ENCODE measurements at places on chromosomes 11 and 22. TPM values are rescaled to one million over a fixed set of nuclear protein-coding genes. Genes with fewer than 3 reads are reported as not detected.

Gene SHISAL1
- 1.5 TPM for total RNA-seq

Gene C11orf98
- total RNA-seq, result 24.2 TPM

Gene GATD1
- 45.0 TPM for total RNA-seq

Gene ABCG4
- total RNA-seq, result not detected

Gene MIOX
- not detected for total RNA-seq

Gene SCN3B
- not detected for total RNA-seq

DNA sequence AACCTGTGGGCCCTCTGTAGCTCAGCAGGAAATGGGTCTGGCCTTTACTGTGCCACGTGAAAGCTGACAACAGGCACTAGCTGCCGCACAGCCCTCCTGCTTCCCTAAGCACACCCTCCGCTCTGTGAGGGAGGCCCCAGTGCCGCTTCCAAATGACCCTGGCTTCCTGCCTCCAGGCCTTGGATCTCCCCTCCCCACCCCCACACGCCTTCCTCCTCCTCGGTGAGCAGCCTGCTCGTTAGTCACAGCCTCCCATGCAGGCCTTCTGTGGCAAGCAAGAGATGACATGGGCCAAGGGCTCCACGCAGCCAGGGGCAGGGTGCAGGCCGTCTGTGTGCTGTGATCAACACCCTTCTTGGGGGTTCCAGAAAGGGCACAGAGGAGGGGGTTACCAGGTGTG, 15.3 kb upstream of the RASL10A start:
- no peak for DNase-seq

DNA sequence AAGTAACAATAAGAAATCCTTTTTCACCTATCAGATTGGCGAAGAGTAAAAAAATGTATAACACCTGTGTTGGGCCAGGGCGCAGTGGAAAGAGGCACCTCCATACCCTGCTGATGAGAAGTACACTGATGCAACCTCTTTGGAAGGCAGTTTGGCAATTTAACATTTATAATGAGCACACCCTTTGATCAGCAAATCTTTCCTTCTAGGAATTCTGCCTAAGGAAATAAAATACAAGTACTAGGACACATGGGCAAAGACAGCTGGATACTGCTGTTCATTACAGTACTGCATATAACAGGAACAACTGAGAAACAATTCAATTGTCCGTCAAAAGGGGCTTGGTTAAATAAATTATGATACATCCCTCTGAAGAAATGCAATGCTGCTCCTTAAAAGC, 110.1 kb downstream of the RPL27A start:
- no peak for DNase-seq

GRCh38 chr11:118918686-118919280, 6.9 kb downstream of the BCL9L start:
- DNase-seq, result peak; percentile 68

DNA sequence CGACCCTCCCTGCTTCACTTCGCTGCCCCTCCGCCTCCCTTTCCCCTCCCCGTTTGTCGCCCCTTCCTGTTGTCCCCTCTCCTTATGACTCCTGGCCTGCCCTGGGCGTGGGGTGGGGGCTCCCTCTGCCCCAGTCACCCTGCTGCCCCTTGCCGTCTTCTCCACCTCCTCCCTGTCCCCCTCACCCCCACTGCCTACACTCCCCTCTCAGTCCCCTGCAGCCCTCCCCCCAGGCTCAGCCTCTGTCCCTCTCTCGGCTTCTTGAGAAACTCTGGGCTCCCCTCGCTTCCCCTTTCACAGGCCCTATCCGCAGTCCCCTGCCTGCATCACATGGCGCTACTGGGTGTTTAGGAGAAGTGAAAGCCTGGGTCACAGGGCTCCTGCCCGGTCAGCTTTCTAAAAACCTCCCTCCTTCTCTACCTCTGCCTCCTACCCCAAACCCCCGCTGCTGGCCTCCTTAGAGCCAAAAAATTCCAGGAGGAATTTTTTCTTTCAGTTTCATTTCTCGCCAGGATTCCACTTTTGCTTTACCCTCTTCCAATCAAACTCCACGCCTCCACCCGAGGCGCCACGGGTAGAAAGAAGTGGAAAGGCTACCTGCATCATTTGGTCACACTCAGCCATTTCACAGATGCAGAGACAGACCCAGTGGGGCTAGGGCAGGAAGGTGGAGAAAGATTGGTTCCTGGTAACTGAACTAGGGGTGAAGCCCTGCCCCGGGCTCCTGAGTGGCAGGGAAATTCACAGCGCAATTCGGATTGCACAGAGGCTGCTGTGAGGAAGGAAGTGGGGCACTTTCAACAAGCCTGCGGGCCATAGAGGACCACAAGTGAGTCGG, at the start of gene SLC15A3:
Gene SLC15A3, minus strand, starts transcription at position 273 of the 838 bp plus-strand sequence. CDS start 625 bp downstream, outside the sequence.
- peak; percentile 66 for DNase-seq

DNA sequence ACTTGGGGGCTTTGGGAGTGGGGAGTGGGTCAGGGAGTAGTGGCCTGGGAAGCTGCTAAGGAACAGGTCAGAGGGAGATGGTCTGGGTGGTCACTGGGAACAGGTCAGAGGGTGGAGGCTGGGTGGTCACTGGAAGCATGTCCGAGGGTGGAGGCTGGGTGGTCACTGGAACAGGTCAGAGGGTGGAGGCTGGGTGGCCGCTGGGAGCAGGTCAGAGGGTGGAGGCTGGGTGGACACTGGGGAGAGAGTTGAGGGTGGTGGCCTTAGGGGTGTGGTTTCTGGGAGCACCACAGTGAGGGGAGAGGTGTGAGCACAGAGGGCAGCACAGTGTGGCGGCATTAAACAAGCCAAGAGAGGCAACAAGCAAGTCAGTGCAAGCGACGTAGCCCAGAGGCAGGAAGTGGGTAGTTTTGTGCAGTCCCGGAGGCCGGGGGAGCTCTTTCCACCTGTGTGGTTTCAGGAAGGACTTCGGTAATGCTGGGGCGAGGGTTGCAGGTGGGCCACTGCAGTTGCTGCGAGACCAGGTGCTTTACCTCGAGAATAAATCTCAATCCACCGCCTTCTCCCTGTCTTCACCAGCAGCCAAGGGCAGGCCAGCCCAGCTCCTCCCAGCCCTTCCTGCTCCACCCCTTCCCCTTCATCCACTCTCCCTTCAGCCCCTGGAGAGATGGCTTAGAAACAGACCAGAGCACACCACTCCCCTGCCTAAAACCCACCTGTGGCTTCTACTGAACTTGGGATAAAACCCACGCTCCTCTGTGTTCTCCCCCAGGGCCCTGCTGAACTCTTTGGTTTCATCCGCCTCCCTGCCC, 3.2 kb upstream of the CACNA1I start:
- DNase-seq, result no peak

DNA sequence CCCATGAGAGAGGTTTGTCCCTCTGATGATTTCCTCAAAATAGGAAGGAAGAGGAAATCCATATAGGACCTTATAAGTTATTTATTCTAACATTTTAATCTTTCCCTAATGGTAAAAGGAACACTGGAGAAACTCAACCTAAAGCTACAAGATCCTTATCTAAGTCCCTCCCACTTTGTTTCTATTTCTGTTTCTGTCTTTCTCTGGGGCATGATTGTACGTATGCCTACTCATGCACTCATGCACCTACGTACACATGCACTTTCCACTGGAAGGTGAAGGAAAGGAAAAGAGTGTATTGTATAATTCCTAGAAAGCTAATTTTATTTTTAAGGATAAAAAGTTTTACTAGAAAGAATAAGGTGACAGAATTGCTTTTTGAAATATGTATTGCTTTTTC, 125.0 kb downstream of the RAB38 start:
- DNase-seq, result no peak

DNA sequence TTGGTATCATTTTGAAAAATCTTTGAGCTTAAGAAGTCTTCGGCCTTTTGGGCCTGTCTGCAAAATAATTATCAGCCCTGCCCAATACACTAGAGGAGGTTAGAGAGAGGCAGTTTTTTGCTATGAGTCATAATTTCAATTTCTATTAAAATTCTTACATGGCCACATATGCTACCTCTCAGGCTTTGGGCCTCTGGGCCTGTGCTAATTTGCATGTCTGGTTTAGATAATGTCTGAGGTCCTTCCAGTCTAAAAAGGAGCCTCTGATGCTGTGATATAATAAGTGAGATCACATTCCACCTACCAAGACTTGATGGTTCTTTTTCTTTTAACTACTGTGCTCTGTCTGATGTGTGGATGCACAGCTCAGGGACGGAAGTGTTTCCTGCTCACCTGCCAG, 70.8 kb downstream of the KCNJ1 start:
- DNase-seq, result peak; percentile 62

DNA sequence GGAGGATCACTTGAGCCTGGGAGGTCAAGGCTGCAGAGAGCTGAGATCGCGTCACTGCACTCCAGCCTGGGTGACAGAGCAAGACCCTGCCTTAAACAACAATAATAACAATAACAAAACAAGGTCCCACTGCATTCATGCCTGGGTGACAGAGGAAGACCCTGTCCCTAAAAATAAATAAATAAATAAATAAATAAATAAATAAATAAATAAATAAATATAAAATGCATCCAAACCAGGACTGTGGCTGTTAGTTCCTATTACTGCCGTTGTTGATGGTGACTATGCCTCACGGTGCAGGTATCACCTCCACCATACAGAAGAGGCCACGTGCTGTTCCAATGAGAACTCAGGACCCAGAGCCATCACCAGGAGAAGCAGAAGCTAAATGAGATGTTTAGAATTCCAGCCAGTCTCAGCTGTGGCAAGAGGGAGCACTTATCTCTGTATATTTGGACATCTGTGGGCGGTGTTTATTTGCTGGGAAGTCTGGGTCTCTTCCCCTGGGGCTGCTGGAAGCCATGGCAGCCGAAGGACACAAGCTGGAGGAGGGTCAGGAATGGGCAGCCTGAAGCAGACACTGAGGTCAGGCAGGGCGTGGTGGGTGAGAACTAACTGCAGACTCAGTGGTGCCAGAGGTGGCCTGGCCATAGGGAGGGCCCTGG, 21.6 kb downstream of the C11orf86 start:
- DNase-seq, result peak; percentile 70

DNA sequence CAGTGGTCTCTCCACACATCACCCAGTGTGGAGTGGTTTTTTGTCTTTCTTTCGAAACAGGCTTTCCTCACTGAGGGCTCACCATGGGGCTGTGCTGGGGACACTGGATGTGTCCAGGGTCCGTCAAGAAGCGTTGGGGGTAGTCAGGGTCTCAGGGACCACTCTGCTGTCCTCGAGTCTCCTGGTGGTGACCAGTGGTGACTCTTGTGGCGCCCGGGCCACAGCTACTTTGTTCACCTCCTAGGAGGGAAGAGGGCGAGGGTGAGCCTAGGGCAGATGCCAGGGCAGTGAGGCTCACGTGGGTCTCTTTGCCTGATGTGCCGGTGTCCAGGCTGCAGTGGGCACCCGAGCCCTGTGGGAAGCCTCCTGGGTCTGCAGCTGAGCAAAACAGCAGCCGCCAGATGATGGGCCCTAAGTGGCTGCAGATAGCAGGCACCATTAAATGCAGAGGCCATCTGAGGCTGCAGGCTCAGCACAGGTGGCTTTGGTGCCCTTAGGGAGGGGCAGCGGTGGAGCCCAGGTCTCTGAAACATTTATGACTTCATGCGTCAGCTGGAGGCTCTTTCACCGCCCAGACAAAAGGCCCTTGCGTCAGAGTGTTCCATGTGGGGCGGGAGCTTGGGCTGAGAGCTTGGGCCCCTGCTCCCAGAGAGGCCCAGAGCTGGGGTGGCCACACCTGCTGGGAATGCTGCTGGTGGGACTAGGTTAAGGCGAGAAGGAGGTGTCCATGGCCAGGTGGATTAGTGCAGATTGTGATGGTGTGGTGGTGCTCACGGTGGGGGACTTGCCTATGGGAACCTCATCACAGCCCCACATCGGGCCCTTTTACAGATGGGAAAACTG, 29.5 kb downstream of the KCNQ1 start:
- DNase-seq, result no peak

- no peak for DNase-seq
Measured at GRCh38 chr11:70504246-70505020, 106.1 kb downstream of the CTTN start.

GRCh38 chr11:63813563-63814382, 517 bp downstream of the SPINDOC start:
- DNase-seq, result peak; percentile 55

DNA sequence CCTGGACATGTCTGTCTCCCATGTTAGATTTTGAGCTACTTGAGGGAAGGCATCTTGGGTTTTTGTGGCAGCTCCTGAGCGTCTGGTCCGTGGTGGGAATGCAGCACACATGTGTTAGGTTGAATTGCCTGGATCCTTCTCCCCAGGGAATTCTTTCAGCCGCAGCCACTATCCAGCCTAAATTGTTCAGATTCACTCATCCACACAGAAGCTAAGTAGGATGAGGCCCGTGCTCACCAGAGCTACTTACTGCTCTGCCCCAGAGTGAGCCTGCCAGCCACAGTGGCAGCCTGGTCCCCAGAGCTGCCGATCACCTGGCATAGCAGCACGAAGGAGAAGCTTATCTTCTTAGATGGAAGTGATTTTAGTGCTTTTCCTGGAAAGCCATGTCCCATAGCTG, 34.4 kb upstream of the SORL1-AS1 start:
- no peak for DNase-seq

GRCh38 chr11:129739339-129739738, 76.3 kb upstream of the TMEM45B start:
- DNase-seq, result no peak

DNA sequence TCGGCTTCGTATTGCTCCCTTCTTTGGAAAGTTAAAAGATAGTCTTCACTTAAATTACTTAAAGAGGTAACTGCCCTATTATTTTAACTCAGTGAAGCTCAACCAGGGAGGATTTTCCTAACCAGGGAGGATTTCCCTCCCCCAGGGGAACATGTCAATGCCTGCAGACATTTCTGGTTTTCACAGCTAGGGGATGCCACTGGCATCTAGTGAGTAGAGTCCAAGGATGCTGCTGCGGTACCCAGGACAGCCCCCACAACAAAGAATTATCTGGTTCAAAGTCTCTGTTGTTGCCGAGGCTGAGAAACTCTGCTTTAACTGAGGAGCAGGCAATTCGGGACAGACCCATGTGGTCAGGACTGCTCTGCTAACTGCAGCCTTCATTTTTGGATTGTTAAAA, 82.2 kb downstream of the DEPDC5 start:
- no peak for DNase-seq

GRCh38 chr11:119404872-119405271, 18.1 kb downstream of the THY1 start:
- no peak for DNase-seq

GRCh38 chr11:119266063-119266462, 50.9 kb downstream of the MCAM start:
- DNase-seq, result no peak

GRCh38 chr11:84887055-84887629, 740.0 kb downstream of the DLG2 start:
- DNase-seq, result peak; percentile 62

GRCh38 chr11:26014456-26015115, 317.3 kb upstream of the ANO3 start:
- no peak for DNase-seq

GRCh38 chr22:36831206-36831605, 14.4 kb upstream of the PVALB start:
- no peak for DNase-seq

All from GM23248 (cell line).